COR-L47 (cell line): ENCODE measurements at places on chromosomes 2 and 18.
A peak's percentile ranks its signal among the peaks of the same experiment; 100 is the strongest.

DNA sequence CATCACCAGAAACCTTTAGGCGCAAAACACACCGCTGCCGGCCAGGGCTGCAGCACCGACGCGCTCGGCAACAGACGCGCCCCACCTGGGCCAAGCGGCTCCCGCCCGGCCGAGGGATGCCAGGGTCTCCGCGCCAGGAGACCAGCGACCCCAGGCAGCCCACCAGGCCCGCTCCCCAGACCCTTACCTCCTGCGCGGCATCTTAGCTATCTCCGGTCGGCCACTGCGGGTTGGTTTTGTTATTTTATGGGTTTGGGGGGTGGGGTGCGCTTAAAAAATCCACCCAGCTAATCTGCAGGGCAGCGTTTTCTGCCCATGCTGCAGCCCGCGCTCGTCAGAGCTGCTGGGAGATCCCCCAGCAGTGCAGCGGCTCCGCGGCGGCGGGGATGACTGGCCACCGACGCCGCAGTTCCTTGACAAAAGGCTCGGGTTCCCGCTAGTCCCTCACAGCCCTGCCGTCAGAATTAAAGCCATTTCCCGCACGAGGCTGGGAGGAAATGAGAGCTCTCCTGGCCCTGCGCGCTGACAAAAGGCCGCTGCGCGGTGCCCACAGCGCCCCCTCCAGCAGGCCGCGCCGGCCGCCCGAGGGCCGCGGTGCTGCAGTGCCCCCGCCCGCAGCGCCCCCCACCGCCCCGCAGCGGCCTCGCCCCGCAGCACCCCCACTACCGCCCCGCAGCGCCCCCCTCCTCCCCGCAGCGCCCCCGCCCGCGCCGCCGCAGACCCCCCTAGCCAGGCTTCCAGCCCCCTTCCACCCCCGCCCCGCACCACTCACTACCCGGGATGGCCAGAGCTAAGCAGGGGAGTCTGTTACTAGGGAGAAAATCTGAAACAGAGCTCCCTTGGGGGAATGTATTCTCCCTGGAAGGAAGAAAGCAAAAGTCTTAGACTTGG, at the start of gene ADD2:
TSS of gene ADD2 (minus strand) at position 502 of the 891 bp plus-strand sequence. CDS start 61,792 bp downstream, outside the sequence.
- peak; percentile 66 for DNase-seq

DNA sequence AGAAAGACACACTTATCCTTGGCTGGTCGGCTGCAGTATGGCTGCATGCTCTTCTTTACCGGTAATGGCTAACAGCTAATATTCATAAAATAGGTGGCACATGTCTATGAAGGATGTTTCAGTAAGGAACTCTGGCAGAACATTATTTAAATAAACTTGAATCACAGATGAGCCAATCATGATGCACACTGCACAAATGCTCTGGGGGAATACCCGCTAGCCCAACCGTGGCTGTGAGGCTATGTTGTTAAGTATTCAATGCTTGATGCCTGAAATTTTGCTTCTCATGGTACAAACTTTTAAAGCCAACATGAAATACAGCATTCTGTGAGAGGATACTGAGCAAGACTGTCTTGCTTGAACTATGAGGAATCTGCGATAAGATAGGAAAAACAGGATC, 505.8 kb downstream of the ZEB2 start:
- no peak for DNase-seq

DNA sequence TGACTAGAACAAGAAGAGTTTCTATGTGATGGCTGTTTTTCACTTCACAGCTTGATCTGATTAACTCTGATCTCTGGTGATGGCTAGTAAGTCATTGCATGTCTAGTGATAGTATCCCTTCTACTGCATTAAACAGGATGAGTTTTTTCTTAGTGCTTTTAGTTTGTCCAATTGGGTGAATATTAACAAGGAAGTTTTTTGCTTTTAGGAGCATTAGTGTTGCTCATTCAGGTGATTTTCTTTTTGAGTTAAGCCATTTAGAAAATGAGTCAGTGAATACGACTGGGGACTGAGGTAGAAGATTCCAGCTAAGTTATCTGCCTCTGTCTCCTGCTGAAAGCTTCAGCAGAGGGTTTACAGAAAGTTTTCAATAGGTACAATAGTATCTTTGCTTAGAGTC, 306.7 kb downstream of the PIK3C3 start:
- DNase-seq, result no peak

DNA sequence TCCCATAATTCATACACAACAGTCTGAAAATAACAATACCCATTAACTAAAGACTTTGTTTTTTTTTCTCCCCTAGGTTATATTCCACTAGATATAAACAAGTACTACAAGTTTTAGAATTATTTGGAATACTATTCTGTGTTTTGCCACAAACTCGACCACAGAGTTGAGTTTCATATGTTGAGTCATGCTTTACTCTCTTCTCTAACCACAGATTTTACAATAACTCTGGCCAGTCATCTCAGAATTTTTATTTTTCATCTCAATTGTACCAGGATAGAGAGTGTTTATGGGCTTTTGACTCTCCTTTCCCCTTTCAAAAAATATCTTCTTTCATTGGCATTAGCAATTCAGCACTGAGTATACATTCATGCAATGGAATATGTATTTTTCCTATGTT, 348.7 kb upstream of the GALNT5 start:
- no peak for DNase-seq
